ENCODE measurements at places on chromosomes 1 and 21. TPM values are rescaled to one million over a fixed set of nuclear protein-coding genes. Genes with fewer than 3 reads are reported as not detected.

GRCh38 chr1:26302733-26303405 is 3.6 kb downstream of the UBXN11 start:
- no peak for DNase-seq

DNA sequence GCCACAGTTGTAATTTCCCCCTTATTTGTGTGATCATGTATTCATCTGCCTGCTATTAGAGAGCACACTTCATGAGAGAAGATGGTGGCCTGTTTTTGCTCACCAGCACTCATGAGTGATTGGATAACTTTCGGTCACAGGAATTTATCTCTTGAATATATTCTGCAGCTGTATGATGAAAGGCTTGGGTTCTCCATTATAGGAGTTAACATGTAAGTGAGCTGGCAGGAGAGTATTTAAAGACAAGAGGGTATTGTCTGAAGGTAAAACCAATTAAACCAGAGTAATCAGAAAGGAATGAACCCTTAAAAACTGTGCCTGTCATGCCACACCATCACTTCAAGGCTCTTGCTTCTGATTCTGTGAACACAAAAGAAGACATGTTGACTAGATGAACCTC is 574.9 kb upstream of the CAMK1G start:
- DNase-seq, result no peak

GRCh38 chr1:71019233-71019969 is 28.2 kb downstream of the PTGER3 start:
- no peak for DNase-seq

GRCh38 chr1:20555025-20555757 is 2.8 kb downstream of the FAM43B start:
- no peak for DNase-seq

Gene LDLRAD2
- total RNA-seq, result not detected

DNA sequence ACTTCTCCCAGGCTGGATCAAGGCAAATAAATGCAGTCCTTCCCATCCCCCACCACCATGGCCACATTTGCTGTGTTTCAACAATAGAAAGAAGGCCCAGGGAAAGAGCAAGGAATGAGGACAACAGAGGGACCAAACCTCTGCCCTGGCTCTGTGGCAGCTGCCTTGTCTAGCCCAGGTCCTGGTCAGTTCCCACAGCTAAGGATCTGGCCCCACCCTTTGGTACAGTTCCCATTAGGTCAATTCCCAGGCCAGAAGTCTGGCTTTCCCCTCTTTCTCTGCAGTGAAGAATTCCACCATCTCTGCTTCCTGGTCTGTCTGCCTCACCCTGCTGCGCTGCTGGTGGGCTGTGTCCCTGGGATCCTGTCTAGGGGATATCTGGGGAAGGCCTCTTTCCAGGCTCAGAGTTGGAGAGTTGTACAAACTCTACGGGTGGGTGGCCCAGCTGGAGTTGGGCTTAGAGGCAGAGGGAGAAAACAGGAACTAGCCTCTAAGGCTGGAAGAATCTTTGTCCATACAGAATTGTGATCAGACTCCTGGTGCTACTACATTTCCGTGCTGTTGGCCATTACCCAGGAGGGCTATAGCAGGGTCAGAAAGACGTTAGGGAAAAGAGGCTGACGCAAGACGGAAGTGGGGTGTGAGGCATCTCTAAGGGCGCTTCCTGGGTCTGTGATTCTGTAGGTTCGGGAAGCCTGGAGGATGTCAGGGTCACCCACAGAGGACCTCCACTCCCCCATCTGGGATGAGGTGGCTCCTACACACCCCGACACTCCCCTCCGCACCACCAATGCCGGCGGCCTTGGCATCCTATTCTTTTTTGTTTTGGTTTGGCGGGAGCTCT is 953 bp upstream of the NDUFS2 start:
- no peak for DNase-seq

Measured in activated CD8-positive, alpha-beta T cell treated with anti-CD3 and anti-CD28 coated beads, Interleukin-2, amount 10 ng/mL, durations not matched to agents 7 days and 5 days (primary cell).